Forelimb muscle (tissue), 1 donor: ENCODE measurements at places on chromosomes 6 and 20.

DNA sequence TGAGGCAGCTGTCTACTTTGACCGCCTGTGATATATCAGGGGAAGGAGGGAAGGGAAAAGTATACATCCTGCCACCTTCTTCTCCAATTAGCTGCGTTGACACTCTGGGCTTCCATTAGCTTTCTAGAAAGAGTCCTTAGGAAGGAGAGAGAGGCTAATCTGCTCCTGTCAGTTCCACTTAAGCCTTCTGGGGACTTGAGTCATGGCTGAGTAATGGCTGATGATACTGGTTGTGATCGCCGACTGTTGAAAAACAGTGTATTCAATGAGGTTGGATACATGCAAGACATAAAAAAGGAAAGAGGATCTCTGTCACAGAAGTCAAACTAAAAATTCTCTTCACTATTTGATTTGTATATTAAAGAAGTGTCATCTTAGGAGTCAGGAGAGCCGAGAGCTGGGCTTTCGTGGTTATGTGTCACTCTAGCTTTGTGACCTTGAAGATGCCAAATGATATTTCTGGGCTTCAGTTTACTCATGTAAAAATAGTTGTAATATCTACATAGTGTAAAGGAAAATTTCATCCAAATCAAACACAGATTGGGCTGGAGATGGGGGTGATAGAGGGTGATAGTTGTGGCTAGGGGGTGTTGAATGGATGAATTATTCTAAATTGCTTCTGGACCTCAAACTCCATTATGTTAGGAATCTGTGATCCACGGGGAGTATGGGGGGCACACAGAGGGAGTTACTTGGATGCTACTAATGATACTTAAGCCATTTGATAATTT is 189.0 kb downstream of the UST start:
- DNase-seq: no peak

DNA sequence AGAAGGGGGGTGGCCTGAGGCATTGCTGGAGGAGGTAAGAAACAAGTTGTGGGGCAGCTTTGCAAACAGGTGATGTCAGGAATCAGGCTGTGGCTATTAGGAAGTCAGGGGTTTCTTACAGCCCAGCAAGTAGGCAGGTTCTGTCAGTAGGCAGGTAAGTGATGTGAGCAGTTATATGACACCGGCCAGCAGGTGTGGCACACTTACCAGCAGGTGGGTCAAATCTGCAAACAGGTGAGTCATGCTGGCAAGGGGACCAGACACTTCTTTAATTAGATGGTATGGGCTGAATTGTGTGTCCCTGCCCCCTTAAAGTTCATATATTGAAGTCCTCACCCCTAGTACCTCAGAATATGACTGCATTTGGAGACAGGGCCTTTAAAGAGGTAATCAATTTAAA is 16.4 kb upstream of the ENPP4 start:
- no peak for DNase-seq

GRCh38 chr6:138218449-138218848 is at the start of gene PBOV1:
PBOV1 (minus strand) TSS chr6:138218491; CDS start chr6:138218395, 96 bp downstream.
- no peak for DNase-seq

DNA sequence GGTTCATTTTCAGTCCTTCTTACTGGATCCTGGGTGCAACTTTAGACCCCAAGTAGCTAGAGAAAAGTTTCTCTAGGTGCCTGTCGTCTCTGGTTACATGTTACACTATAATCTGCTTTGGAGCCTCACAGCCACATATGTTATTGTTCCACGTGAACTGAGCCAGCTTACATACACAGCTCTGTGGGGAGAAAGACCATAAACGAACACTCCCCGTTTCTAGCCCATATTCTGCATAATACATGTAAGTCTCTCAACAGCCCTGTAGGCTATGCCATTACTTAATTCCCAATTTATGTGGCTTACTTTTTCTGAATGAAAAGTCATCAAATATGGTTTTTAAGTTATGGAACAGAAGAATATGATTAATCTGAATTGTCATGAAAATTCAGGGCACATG is 233.8 kb downstream of the BCKDHB start:
- DNase-seq: no peak

DNA sequence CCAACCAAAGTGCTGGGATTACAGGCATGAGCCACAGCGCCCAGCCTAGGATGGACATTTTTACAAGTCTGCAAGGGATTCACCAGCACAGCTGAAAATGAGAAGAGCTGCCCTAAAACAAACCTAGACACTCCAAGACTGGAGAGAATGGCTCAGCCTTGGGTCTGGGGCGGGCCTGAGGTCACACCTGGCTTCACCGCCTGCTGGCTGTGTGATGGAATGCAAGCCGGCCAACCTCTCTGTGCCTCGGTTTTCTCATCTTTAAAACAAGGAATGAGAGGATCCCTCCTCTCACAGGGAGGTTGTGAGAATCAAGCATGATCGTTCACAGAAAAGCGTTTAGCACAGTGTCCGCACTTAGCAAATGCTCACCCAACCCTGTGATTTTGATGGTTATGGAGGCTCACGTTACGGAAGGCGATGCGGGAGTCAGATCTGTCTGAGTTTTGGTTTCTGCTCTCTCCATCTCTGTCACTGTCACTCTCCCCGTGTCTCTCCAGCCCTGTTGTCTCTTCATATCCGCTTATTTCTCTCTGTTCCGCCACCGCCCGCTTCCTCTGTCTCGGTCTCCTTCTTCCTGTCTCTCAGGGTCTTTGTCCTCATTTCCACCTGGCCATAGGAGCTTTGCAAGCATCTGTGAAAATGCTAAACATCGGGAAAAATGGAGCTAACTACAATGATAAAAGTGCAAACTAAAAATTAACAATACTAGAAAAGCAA is 47.6 kb downstream of the CEBPB start:
- no peak for DNase-seq

- no peak for DNase-seq
These were observed 31.2 kb downstream of the RREB1 start for GRCh38 chr6:7138921-7139358.

DNA sequence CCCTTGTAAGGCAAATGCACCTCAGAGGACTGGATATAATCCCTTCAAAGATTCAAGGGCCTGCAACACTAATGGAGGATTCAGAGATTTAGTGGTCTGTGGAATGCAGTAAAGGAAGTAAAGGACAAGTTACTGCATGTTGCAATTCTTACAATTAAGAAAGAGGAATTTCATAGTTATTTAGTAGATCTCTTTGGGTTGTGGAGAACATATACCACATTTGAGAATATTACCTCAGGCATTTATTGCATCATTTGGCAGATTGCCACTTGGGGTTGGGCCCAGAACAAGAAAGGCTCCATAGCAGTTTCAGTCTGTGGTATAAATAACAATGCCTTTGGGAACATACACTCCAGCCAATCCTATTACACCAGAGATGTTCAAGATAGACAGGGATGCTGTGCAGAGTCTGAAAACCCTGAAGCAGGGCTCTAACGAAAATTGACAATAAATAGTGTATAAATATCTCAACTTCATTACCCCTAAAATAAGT is 20.9 kb upstream of the EPM2A start:
- DNase-seq: no peak

DNA sequence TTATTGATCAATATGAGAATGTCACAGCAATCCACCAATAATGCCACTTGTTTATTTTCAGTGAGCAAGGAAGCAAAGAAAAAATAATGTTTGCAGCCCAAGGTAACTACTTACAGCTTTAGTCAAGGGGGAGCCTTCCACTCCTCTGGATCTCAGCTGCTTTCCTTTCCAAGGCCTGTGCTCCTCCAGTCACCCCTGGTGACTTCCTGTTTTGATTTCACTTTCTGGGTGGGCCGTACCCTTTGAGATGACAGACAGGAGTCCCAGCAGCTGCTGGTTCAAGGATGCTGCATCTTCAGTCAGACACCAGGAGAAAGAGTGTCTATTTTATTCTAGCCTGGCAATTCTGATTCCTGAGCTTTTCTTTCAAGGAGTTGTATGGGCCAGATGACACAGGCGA is 5.6 kb upstream of the VNN2 start:
- no peak for DNase-seq

- DNase-seq: no peak
These were observed 161.0 kb downstream of the COL12A1 start for GRCh38 chr6:75044846-75045245.

DNA sequence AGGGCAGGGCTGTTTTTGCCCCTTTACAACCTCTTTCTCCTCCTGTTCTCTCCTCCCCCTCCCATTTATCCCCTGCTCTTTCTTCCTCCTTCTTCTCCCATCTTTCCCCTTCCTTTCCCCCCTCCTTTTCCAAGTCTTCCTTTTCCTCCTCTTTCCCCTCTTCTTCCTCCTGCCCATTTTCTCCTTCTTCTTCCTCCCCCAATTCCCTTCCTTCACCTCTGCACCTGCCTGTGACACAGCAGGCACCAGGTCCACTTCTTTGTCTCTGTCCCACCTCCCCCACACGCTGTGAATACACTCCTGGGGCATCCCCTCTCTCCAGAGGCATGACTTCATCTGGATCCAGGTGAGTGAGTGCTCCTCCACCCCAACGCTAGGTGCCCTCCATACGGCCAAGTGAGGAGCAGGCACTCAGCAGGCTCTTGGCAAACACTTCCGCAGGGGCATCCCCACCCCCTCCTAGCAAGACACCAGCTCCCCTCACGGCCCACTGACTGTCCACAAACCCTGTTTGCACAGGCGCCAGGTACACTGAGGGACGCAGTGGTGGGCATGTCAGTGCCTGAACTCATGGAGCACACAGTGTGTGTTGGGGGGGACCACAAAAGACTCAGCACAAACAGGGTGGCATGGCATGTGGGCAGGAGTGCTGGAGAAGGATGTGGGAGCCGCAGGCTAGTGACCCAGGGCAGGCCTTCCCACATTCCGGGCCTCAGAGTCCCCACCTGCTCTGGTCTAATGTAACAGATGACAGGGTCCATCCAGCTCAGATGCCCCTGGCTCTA is 10.7 kb upstream of the TLDC2 start:
- no peak for DNase-seq

DNA sequence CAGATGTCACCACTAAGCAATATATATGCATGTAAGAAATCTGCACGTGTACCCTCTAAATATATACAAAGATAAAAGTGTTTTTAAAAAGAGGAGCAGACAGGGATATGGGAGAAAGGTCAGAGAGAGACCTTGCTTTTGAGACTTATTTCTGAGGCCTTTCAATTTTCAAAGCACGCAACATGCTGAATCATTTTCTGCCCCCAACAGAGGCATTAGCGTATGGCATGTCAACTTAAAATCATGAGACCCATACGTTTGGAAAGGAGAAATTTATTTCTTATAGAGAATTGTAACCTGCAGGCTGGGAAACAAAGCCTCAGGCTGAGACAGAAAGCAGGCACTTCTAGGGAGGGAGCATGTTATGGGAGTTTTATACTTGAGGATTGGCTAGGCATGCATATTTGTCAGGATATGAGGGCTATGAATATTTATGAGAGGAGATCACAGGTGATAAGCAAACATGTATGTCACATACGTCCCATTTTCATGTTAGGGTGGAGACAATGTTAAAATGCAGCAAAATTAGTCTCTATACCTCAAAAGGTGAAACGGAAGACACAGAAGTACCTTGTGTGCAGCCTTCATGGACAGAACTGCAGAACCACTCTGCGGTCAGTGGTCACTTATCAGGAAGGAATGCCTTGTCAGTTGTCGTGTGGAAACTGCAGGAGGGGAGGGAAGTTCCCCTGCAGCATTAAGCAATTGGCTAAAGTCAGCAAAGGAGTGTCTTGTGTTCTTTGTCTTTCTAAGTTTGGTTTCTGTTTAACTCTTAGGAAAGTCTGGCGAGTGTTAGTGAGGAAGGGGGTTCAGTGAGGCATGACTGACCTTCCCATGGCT is 6.3 kb upstream of the GABRR2 start:
- DNase-seq: no peak

DNA sequence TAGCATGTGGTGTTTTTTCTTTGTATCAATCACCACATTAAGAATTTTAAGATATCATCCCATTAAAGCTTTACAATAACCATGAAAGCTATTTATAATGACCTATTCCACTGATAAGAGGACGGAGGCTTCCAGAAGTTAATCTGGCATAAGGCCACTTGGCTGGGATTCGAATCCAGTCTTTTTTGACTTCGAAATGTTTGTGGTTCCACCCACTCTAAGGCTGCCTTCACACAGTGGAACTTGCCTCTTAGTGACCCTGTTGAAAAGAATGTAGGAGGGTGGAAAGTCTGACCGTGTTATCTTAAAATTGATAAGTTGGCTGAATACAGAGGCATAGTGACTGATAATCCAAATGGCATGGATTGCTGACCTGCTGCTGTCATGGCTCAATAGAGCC is 959.7 kb downstream of the KIF16B start:
- no peak for DNase-seq

- DNase-seq: no peak
These were observed 17.8 kb downstream of the PTPRT start for GRCh38 chr20:43171930-43172329.

GRCh38 chr6:43005844-43006243 is 7.9 kb downstream of the MEA1 start:
- no peak for DNase-seq

- no peak for DNase-seq
These were observed 15.5 kb downstream of the COL9A3 start for GRCh38 chr20:62832212-62832922.
